Daoy (cell line): ENCODE measurements at places on chromosomes 13 and 19. TPM values are rescaled to one million over a fixed set of nuclear protein-coding genes. Genes with fewer than 3 reads are reported as not detected.

The LRG1 gene
- 0.03 and 0.69 TPM in 2 replicates for total RNA-seq

The YJEFN3 gene
- 1.4 and 2.7 TPM in 2 replicates for total RNA-seq

The CGB2 gene
- total RNA-seq = 2.2 TPM in 1 of 2 replicates, not detected in the other

The IFNL1 gene
- not detected in 2 replicates for total RNA-seq

The OR7A5 gene
- not detected in 2 replicates for total RNA-seq

The CLDN10 gene
- not detected in 2 replicates for total RNA-seq

The EXOSC5 gene
- total RNA-seq = 74.3 and 90.0 TPM in 2 replicates

The GNA15 gene
- 0.65 TPM in 1 of 2 replicates, not detected in the other for total RNA-seq
